A549 treated with ZK216348 at 1 μM for 4 hours (cell line): ENCODE measurements at places on chromosomes 7 and 10. TPM values are rescaled to one million over a fixed set of nuclear protein-coding genes. Genes with fewer than 3 reads are reported as not detected.

Gene PNLIPRP1
- not detected in 5 replicates for total RNA-seq

Gene KNDC1
- 0.52 to 2.4 TPM (median 0.87 TPM) in 5 replicates for total RNA-seq

Gene VPS37D
- total RNA-seq = 2.6 to 7.3 TPM (median 5.4 TPM) in 5 replicates

Gene TMEM213
- total RNA-seq = not detected in 5 replicates

Gene LIPK
- not detected in 5 replicates for total RNA-seq

Gene NDUFA5
- 27.4 to 94.6 TPM (median 31.4 TPM) in 5 replicates for total RNA-seq

Gene CALML3
- not detected in 5 replicates for total RNA-seq

Gene PURB
- total RNA-seq = 7.5 to 13.8 TPM (median 12.0 TPM) in 5 replicates

Gene SEMA3D
- 0.13 TPM in 1 of 5 replicates, not detected in the others for total RNA-seq

Gene ASAH2B
- 3.4 to 6.1 TPM (median 5.0 TPM) in 5 replicates for total RNA-seq

Gene EPHA1
- 0.29 TPM in 1 of 5 replicates, not detected in the others for total RNA-seq

Gene VAX1
- 1.3 to 1.6 TPM (median 1.4 TPM) in 5 replicates for total RNA-seq

Gene ANXA8
- total RNA-seq = 29.5 to 41.7 TPM (median 34.3 TPM) in 5 replicates

Gene GPNMB
- 2.2 to 4.8 TPM (median 2.8 TPM) in 5 replicates for total RNA-seq

Gene NKX1-2
- total RNA-seq = 0.07 TPM in 1 of 5 replicates, not detected in the others

Gene ZNF487
- total RNA-seq = 3.2 to 7.1 TPM (median 6.9 TPM) in 5 replicates

Gene MUC3A
- total RNA-seq = 9.8 to 23.5 TPM (median 22.0 TPM) in 5 replicates

Gene SMKR1
- 8.7 to 10.6 TPM (median 10.0 TPM) in 5 replicates for total RNA-seq

Gene OPALIN
- not detected in 5 replicates for total RNA-seq

Gene ARMS2
- total RNA-seq = not detected in 5 replicates

Gene TMEM236
- 0.04 to 0.09 TPM (median 0.05 TPM) in 5 replicates for total RNA-seq

Gene LIMK1
- total RNA-seq = 22.6 to 35.7 TPM (median 33.7 TPM) in 5 replicates

Gene ENTPD1
- 0.05 to 0.17 TPM in 2 of 5 replicates, not detected in the others for total RNA-seq

Gene FAM131B
- 0.20 to 0.62 TPM (median 0.46 TPM) in 5 replicates for total RNA-seq

Gene ADCY1
- total RNA-seq = 1.4 to 2.9 TPM (median 2.2 TPM) in 5 replicates

Gene FAM185A
- 5.6 to 8.5 TPM (median 7.4 TPM) in 5 replicates for total RNA-seq

Gene NUTM2B
- 0.37 to 0.55 TPM (median 0.52 TPM) in 4 of 5 replicates, not detected in the other for total RNA-seq

Gene NRP1
- 74.2 to 93.9 TPM (median 82.1 TPM) in 5 replicates for total RNA-seq

Gene PNLIP
- total RNA-seq = not detected in 5 replicates

Gene SFRP5
- 1.5 to 2.4 TPM (median 1.9 TPM) in 5 replicates for total RNA-seq

Gene GBX1
- 0.23 TPM in 1 of 5 replicates, not detected in the others for total RNA-seq

Gene OGDHL
- total RNA-seq = 0.14 to 0.36 TPM (median 0.18 TPM) in 5 replicates

Gene EBLN1
- not detected in 5 replicates for total RNA-seq

Gene NPFFR1
- not detected in 5 replicates for total RNA-seq

Gene SEC31B
- 0.87 to 3.4 TPM (median 2.5 TPM) in 5 replicates for total RNA-seq

Gene MYL10
- total RNA-seq = not detected in 5 replicates

Gene PTF1A
- total RNA-seq = not detected in 5 replicates

Gene SP4
- total RNA-seq = 0.92 to 2.5 TPM (median 1.2 TPM) in 5 replicates

Gene CHAT
- total RNA-seq = not detected in 5 replicates

Gene C10orf67
- 0.06 TPM in 1 of 5 replicates, not detected in the others for total RNA-seq

Gene FKBP6
- not detected in 5 replicates for total RNA-seq

Gene HTR7
- 0.12 to 0.28 TPM (median 0.17 TPM) in 5 replicates for total RNA-seq

Gene HPSE2
- 0.45 TPM in 1 of 5 replicates, not detected in the others for total RNA-seq

Gene ZNF138
- total RNA-seq = 2.6 to 3.9 TPM (median 2.8 TPM) in 5 replicates

Gene IL6
- 0.83 to 8.5 TPM (median 2.0 TPM) in 5 replicates for total RNA-seq

Gene COL13A1
- 0.29 to 0.60 TPM (median 0.40 TPM) in 5 replicates for total RNA-seq

Gene PRXL2A
- 41.3 to 61.7 TPM (median 42.7 TPM) in 5 replicates for total RNA-seq

Gene PRKCQ
- 3.9 to 4.8 TPM (median 4.3 TPM) in 5 replicates for total RNA-seq

Gene PRR15
- 2.4 to 3.2 TPM (median 2.7 TPM) in 5 replicates for total RNA-seq

Gene DDC
- 0.67 to 1.4 TPM (median 1.2 TPM) in 5 replicates for total RNA-seq

Gene MYOF
- total RNA-seq = 196 to 244 TPM (median 231 TPM) in 5 replicates
